ENCODE measurements at places on chromosomes 5 and 9.

- DNase-seq, result no peak
Observed at GRCh38 chr5:14063138-14063537, 80.0 kb upstream of the TRIO start.

- DNase-seq, result peak; percentile 55
Observed at GRCh38 chr9:133115604-133116345, 5.3 kb downstream of the RALGDS start.

DNA sequence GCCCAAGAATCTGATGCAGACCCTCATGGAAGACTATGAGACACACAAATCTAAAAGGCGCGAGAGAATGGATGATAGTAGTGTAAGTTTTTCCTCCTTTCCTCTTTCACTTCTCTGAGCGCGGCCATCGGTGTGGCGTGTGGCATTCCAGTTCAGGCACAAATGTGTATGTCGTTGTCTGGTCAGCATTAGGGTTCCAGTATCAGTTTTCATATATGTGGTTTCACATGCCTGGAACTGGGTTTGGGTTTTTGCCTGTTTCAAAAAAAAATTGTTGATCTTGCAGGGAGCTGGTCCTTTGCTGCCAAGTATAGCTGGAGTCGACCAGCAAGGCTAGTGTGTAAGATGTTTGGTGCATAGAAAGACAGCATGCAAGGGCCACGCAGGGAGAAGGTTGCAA lies 51.5 kb downstream of the C9orf152 start:
- no peak for DNase-seq

- DNase-seq, result no peak
Observed at GRCh38 chr5:96404191-96404867, 28.7 kb downstream of the PCSK1 start.

DNA sequence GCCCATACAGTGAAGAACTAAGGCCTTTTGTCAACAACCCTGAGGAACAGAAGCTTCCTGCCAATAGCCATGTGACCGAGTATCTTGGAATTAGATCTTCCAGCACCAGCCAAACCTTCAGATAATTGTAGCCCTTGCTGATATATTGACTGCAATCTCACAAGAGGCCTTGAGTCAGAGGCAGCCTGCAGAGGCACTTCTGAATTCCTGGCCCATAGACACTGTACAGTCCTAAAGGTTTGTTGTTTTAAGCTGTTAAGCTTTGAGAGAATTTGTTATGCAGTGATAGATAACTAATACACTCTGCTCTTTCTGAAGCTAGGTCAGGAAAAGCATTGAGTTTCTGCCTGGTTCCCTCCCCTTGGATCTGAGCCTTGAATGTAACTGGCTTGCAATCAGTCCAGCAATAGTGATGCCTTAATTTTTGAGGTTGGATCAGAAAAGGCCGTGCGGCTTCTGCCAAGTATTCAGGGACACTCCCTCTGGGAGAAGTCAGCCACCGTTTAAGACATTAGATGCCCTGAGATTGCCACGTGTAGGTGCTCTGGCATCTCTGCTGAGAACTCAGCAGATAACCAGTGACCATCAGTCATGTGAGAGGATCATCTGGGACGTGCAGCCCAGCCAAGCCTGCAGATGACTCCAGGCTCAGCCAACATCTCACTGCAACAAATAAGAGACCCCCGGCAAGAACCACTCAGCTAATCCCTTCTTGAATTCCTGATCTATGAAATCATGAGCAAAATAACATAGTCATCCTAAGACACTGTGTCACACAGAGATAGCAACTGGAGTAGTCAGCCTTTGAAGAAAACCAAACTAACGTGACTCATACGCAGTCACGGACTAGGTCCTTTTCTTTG lies 126.8 kb upstream of the STC2 start:
- DNase-seq, result no peak

DNA sequence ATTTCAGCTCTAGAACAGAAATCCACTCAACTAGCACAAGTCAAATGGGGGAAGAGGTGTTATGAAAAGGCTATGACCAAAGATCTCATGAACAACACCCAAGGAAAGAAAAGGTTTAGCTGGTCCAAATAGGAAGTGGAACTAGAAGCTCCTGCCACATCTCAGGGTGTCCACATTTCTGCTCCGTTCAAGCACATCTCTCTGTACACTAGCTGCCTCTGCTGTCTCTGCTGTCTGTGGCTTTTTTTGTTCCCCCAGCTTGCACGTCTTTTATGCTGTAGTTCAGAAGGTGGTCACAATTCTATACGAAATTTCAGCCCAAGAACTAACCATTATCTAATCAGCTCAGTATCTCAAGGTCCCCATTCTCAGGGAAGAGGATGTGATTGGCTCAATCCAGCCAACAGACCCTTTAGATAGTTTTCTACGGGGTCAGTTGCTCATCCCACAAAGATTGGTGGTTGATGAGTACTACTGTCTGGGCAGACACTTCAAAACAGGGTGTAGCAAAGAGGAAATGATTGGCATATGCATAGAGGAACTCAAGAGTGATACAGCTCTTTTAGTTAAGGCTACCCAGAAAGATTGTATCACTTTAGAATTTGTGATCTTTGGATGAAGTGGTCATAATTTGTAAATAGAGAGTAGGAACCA lies 44.0 kb downstream of the FANCC start:
- no peak for DNase-seq
